Immature natural killer cell (primary cell): ENCODE measurements at places on chromosomes 11 and 22. TPM values are rescaled to one million over a fixed set of nuclear protein-coding genes. Genes with fewer than 3 reads are reported as not detected.

Gene SAA1
- not detected for polyA plus RNA-seq

Gene OR8A1
- polyA plus RNA-seq: not detected

Gene ASRGL1
- 3.2 TPM for polyA plus RNA-seq

Gene LGALS12
- polyA plus RNA-seq: not detected

Gene PDE2A
- polyA plus RNA-seq: not detected

Gene APLNR
- not detected for polyA plus RNA-seq

Gene OR52E8
- polyA plus RNA-seq: not detected
